Breast epithelium (tissue), 4 donors: ENCODE measurements at places on chromosomes 13 and 19. TPM values are rescaled to one million over a fixed set of nuclear protein-coding genes. Genes with fewer than 3 reads are reported as not detected.

The ZNF524 gene
- total RNA-seq, result 22.3 TPM

The ZNF441 gene
- 10.2 TPM for total RNA-seq

The CD37 gene
- total RNA-seq, result 19.7 TPM

The CLC gene
- total RNA-seq, result not detected

The CYP4F12 gene
- 3.5 TPM for total RNA-seq

DNA sequence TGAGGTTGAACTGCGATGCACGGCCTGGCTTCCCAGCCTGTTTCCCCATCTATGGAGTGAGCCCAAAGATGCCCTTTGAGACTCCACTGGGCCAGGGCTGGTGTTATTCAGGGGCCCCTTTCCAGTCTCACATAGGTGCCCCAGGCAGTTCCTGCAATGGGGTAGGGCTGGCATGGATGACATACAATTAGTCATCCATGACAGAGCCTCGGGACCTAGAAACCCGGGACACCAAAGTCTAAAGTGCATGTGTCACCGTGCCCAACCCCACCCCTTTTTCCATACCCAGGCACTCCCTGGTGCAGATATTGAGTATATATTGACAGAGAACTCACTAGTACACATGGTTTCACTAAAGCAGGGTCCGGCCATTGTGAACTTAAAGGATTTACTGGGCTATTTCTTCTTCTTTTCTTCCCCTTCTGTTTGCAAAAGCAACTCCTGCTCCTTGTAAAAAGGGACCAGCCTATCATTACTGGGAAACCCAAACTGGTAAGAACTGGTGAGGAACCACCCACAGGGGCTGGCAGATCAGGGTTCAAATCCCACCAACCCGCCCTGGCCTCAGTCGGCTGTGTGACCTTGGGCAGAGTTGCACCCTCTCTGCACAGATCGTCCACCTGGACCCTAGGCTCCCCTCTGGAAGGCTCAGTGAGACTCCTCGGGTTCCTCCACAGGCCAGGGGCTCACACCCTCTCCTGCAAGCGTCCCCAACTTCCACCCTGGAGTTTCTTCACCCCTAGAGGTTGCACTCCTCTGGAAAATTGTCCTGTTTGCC, 2.7 kb downstream of the B3GNT3 start:
- H3K4me1 ChIP-seq, result no peaks in the 10 kb centered on the region
- H3K27ac ChIP-seq, result peak overlapping the region; percentile 43
- H3K27me3 ChIP-seq, result no peaks in the 10 kb centered on the region
- H3K4me3 ChIP-seq, result no peak overlapping the region
- DNase-seq, result no peak
- no peaks in the 10 kb centered on the region for H3K36me3 ChIP-seq

DNA sequence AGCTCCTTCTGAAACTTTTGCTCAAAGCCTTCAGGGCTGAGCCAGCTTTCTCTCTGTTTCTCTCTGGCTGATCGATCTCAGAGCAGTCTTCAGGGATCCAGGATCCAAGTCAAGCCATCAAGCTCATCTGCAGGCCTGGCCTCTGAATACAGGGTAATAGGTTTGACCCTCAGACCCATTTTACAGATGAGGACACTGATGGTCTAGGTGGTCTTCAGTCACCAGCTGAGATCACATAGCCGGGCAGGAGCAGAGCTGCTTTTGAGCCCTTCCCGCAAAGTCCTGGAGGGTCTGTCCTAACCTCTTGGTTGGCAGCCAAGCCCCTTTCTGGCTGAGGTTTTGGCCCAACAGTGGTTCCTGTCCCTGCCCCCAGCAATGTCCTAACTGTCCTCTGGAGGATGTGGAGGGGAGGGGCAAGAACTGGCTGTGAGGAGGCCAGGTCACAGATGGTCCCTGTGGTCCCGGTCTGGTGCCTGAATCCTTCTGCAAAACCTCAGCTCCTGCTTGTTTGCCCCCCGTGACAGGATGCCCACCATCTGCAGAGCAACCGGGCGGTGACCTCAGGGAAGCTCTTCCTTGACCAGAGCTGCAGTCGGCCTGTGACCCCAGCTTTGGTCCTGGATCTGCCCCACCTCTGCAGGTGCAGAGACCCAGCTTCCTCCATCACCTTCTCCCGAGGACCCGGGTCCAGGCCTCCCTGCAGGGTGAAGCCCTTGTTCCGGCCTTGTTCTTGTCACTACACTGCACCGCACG, 5.8 kb upstream of the PEAK3 start:
- peaks cover 40% of the 10 kb centered on the region for H3K27me3 ChIP-seq
- DNase-seq, result no peak
- no peak overlapping the region for H3K27ac ChIP-seq

DNA sequence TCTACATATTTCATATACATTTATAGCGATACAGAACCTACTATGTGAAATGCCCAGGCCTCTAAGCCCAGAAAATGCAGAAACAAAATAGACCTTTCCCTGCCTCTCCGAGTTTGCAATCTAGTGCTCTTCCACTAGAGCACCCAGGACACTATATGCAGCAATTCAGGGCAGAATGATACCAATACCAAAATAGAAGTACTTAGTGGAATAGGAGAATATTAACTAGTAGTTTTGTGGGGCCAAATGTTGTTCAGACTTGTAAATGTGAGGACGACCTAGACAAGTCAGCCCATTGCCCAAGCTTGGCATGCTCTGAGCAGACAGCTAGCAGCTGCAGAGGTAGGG, 35.8 kb upstream of the FLT1 start:
- no peak overlapping the region for H3K27ac ChIP-seq
- no peak for DNase-seq
- peak overlapping the region; percentile 42 for H3K4me3 ChIP-seq
- H3K27me3 ChIP-seq, result no peaks in the 10 kb centered on the region

- DNase-seq, result no peak
- no peak overlapping the region for H3K27ac ChIP-seq
- no peaks in the 10 kb centered on the region for H3K36me3 ChIP-seq
- no peaks in the 10 kb centered on the region for H3K27me3 ChIP-seq
These were observed 300.1 kb downstream of the TBC1D4 start for GRCh38 chr13:75181906-75182305.

GRCh38 chr19:5170329-5170745, 170.3 kb downstream of the PTPRS start:
- no peaks in the 10 kb centered on the region for H3K36me3 ChIP-seq
- no peak overlapping the region for H3K27ac ChIP-seq
- no peak for DNase-seq
- H3K27me3 ChIP-seq, result no peaks in the 10 kb centered on the region

- DNase-seq, result no peak
- H3K27ac ChIP-seq, result no peak overlapping the region
- H3K4me3 ChIP-seq, result no peak overlapping the region
- no peaks in the 10 kb centered on the region for H3K27me3 ChIP-seq
These were observed 47.2 kb downstream of the ZAR1L start for GRCh38 chr13:32267836-32268439.

DNA sequence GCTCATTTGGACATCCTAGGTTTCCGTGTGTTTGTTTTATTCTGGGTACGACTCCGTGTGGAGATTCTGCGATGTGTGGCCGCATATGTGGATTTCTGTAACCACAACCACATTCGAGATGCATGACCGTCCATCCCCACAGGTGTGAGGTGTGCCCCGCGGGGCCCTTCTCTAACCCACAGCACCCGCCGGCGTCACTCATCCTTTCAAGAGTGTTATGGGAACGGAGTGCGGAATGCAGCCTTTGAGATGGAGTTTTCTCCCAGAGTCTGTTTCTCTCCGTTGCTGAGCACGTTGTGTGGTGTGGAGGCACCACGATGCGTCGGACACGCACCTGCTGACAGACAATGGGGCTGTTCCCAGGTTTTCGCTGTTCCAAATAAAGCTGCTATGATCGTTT, 40.0 kb downstream of the C13orf46 start:
- peaks cover 4% of the 10 kb centered on the region for H3K4me1 ChIP-seq
- DNase-seq, result no peak
- H3K36me3 ChIP-seq, result no peaks in the 10 kb centered on the region
- no peaks in the 10 kb centered on the region for H3K27me3 ChIP-seq
- H3K4me3 ChIP-seq, result no peak overlapping the region

- no peak overlapping the region for H3K4me3 ChIP-seq
- DNase-seq, result no peak
- no peaks in the 10 kb centered on the region for H3K4me1 ChIP-seq
- no peaks in the 10 kb centered on the region for H3K36me3 ChIP-seq
These were observed 819.5 kb downstream of the DIAPH3 start for GRCh38 chr13:59343993-59344822.

DNA sequence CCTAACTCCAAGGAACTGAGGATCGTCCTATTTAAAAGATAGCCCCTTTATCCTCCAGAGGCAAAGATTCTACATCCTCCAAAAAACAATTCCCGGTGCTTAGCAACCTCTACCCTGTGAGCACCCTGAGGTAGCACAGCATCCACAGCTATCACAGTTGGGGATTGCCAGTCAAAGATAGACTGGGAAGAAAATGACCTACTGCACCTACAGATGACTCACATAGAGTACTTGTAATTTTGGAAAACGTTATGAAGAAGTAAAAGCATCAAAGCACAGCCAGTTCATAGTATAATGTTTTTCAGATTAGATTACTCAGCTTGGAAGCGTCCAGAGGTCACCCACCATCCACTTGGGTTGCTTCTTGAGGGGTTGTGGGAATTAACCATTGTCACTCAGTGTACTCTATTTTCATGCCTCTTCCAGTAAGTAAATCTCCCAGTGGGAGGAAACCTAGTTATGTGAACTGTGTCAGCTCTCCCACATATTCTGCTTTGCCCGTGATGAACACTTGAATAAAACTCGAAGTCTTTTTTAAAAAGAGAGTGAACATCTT, 8.9 kb upstream of the FAM124A start:
- no peaks in the 10 kb centered on the region for H3K27me3 ChIP-seq
- H3K4me1 ChIP-seq, result no peaks in the 10 kb centered on the region
- H3K27ac ChIP-seq, result no peak overlapping the region
- no peak for DNase-seq
- H3K36me3 ChIP-seq, result no peaks in the 10 kb centered on the region

GRCh38 chr13:42992764-42993122, 702 bp upstream of the EPSTI1 start:
- peak overlapping the region; percentile 69 for H3K4me3 ChIP-seq
- no peaks in the 10 kb centered on the region for H3K4me1 ChIP-seq
- no peak for DNase-seq
- H3K27ac ChIP-seq, result peak overlapping the region; percentile 84

DNA sequence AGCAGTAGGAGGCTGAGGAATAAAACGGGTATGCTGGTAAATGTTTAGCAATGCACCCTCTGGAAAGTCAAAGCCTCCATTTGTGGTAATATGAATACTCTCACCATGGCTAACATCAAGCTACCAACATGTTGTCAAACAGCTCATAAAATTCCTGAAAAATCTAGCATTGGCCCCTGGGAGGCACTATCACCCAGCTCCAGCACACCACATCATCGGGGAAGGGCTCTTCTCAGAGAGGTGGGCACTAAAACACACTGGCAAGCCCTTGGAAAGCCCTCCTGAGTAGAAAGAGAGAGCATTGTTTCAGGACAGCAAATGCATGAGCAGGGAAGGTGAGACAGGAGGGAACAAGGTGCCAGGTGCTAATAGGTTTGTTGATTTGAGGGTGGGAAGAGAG, 53.9 kb upstream of the FLT1 start:
- H3K4me1 ChIP-seq, result no peaks in the 10 kb centered on the region
- no peaks in the 10 kb centered on the region for H3K27me3 ChIP-seq
- H3K4me3 ChIP-seq, result no peak overlapping the region
- no peaks in the 10 kb centered on the region for H3K36me3 ChIP-seq

GRCh38 chr19:45243144-45243732, 2.0 kb downstream of the EXOC3L2 start:
- H3K27ac ChIP-seq, result no peak overlapping the region
- no peaks in the 10 kb centered on the region for H3K4me1 ChIP-seq
- no peak for DNase-seq
- H3K27me3 ChIP-seq, result no peaks in the 10 kb centered on the region
- no peaks in the 10 kb centered on the region for H3K36me3 ChIP-seq
- H3K4me3 ChIP-seq, result no peak overlapping the region

GRCh38 chr13:63184693-63185092, 1769.0 kb upstream of the PCDH20 start:
- no peak overlapping the region for H3K4me3 ChIP-seq
- no peaks in the 10 kb centered on the region for H3K4me1 ChIP-seq
- H3K36me3 ChIP-seq, result no peaks in the 10 kb centered on the region
- no peak for DNase-seq

DNA sequence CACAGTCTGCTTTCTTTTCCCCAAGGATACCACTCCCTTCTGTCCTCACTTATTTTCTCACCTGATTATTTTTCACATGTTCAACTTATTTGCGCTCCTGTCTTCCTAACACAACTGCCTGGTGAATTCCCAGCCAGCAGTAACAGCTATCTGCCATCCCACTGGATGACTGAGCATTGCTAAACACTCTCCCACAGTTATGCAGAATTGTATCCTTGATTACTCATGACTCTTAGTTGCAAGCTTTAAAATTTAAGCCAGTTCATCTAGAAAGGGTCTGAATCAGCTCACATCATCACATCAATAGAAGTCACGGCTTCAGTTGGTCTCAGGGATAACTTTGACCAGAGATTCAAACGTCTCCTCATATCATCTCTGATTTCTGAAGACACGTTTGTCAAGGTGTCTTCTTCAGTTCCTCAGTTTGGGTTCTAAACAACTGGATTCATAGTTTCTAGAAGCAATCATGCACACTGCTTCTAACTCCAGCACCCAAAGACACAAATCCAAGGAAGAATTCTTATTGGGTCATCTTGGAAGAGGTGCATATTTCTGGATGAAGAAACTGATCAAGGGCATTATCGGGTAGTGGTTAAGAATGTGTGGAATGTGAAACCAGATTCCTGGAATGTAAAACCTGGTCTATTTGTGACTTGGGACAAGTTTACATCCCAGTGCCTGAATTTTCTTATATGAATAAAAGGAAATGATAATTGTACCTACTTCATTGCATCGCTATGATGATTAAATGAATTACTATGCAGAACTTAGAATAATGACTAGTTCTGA, 13.9 kb upstream of the DACH1 start:
- no peaks in the 10 kb centered on the region for H3K27me3 ChIP-seq
- H3K36me3 ChIP-seq, result no peaks in the 10 kb centered on the region
- H3K4me1 ChIP-seq, result no peaks in the 10 kb centered on the region
- DNase-seq, result no peak

DNA sequence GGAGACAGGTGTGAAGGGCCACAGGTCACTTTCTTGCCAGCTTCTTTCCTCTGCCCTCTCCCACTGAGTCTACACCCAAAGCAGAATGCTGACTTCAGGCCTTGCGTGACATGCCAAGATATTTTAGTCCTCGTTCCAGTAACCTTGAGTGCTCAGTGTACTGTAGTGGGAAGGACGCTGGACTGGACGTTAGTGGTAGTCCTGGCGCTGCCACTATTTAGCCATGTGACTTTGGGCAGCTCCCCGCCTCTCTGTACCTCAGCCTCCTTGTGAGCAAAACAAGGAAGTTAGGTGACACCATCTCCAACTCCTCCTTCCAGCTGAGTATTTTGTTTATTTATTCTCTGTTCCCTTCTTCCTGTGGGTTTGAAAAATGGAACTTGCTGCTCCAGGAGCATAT, 86.1 kb downstream of the FRY start:
- H3K27ac ChIP-seq, result no peak overlapping the region
- H3K4me3 ChIP-seq, result no peak overlapping the region
- H3K36me3 ChIP-seq, result no peaks in the 10 kb centered on the region
- H3K4me1 ChIP-seq, result no peaks in the 10 kb centered on the region
- no peak for DNase-seq
